ENCODE measurements at places on chromosomes 12 and 14.

- DNase-seq, result no peak
These were observed 24.4 kb downstream of the PRORP start for GRCh38 chr14:35146711-35147149.

- DNase-seq, result no peak
These were observed 380.0 kb upstream of the USP15 start for GRCh38 chr12:61880186-61880585.

DNA sequence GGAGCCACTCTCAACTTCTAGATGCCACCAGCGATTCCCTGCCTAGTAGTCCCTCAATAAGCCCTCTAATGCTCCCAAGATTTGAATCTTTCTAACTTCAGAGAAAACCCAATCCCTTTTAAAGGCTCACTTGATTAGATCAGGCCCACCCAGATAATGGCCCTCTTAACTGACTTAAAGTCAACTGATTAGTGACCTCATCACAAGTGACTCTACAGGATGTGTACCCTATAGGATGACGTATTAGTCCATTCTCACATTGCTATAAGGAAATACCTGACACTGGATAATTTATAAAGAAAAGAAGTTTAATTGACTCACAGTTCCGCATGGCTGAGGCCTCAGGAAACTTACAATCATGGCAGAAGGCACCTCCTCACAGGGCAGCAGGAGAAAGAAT is 49.1 kb downstream of the ANKS1B start:
- no peak for DNase-seq

- DNase-seq, result no peak
These were observed 15.5 kb downstream of the TUNAR start for GRCh38 chr14:95892142-95892541.

DNA sequence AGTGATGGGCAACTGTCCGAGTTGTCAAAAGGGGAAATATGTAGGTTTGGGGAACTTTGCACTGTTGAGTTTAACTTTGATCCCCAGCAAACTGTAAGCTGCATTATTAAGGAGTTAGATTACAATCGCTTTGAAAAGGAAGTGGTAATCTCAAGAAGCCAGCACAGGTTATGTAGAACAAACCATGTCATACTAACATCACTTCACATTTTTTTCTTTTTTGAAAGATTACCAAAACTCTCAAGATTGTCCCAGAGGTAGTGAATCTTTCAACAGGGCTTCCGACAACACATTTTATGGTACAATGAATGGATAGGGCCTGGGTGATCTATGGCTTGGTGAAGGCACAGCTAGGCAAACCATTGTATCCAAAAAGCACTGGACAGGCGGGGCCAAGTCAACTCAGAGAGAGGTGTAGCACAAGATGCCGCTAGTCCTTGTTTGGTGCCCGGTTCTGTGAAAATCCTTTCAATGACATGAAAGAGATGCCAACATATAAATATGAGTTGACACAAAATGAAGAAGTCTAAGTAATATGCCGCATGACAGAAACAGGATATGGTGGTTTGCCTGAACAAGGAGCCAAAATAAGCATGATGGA is 24.3 kb upstream of the PARP11 start:
- DNase-seq, result no peak

GRCh38 chr12:124713436-124714082 is 146.1 kb upstream of the NCOR2 start:
- DNase-seq, result peak; percentile 45

DNA sequence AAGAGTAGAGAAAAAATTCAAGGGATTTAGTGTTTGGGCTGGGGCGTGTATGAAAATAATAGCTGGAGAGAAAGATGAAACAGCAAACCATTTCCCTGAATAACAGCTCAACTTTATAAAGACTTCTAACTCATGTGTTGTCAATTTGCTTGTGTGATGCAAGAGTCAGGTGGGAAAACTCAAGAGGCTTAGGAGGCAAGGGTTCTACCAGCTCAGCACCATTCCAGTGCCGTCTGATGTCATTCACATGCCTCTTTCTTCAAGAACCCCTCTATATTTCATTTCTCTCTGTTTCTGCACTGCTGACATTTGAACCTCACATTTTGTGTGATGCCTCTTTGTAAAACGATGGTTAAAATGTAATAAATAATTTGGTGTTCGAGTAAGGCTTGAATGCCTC is 192.2 kb downstream of the PRKD1 start:
- DNase-seq, result no peak

GRCh38 chr12:99097171-99097570 is 452.1 kb downstream of the APAF1 start:
- no peak for DNase-seq

DNA sequence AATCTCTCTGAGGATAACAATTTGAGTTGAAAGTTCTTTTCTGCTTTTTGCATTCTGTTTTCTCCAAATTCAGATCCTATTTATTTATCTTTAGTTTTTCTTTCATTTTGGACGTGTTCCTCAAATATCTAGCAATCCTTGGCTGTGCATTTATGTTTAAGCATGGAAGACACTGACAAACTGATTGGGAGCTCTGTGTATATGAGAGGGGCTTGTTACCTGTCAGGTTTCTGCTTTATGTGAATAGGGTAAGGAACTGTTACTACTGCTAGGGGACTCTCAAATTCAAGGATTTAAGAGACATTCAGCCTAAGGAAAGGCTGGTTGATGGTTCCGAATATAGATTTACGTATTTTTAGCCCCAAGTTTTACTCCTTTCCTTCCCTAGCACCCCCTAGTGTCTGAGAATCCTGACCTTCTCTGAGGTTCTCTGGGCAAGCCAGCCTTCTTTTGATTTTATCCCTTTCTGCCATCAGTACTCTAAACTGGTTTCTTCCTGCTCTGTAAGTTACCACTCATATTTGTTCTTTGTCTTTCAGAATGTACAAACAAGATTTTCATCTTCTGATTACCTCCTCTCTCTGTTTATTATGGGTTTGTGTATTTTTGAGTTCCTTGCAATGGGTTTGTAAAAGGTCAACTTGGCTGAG is 30.5 kb downstream of the YLPM1 start:
- DNase-seq, result no peak

- no peak for DNase-seq
These were observed 333.7 kb downstream of the RAD51B start for GRCh38 chr14:68153275-68153674.

- no peak for DNase-seq
These were observed 15.4 kb upstream of the AP4S1 start for GRCh38 chr14:31009836-31010574.

- DNase-seq, result no peak
These were observed 12.1 kb upstream of the LRTM2 start for GRCh38 chr12:1808036-1808797.

- peak; percentile 17 for DNase-seq
These were observed 536 bp downstream of the VPS29 start for GRCh38 chr12:110501399-110501751.

DNA sequence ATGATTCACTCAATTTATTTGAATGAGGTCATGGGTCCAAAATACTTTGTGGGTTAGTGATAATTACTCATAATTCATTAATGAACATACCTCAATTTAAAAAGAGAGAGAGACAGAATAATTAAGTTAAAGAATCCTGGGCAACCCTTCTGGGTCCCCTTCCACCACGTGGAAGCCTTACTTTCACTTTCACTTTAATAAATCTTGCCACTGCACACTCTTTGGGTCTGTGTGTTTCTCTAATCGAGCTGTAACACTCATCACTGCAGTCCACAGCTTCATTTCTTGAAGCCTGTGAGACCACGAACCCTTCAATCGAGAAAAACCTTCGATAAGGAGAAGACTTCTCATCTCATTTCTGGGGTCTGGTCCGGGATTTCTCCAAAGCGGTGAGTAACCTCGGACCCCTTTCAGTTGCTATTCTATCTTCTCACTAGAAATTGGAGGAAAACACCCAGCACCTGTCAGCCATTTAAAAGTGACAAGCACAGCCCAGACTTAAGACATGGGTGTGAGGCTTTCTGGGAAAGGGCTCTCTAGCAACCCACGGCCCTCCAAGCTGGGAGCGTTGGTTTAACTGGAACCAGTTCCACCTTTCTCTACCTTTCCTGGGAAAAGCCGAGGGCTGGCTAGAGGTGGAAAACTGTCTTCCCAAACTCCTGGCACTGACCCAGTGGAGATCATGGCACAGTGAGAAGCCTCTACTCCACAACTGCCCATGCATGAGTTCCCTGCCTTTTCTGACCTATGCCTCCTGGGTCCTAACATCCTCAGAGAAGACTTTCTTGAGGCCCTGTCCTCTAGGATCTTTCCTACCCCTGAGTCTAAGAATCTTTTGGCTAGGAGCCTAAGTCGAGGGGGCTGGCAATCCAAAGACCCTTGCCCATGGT is 148.8 kb upstream of the ATF7IP start:
- no peak for DNase-seq

DNA sequence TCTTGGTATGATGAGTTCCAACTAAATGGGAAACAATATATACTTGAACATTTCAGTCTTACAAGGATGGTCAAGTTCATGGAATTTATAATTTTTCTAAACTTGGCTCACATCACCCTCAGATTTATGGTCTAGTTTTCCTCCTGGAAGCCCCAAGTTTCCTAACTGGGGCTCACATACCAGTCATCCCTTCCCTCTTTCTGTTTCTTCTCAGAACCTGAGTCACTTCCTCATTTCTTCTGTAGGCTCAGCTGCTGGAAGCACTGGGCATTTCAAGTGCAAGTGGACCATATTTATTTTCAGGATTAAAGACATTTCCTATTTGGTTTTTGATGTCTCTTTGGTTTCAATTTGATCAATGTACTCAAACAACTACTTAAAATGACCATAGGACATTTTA is 55.4 kb downstream of the GRIP1 start:
- no peak for DNase-seq

DNA sequence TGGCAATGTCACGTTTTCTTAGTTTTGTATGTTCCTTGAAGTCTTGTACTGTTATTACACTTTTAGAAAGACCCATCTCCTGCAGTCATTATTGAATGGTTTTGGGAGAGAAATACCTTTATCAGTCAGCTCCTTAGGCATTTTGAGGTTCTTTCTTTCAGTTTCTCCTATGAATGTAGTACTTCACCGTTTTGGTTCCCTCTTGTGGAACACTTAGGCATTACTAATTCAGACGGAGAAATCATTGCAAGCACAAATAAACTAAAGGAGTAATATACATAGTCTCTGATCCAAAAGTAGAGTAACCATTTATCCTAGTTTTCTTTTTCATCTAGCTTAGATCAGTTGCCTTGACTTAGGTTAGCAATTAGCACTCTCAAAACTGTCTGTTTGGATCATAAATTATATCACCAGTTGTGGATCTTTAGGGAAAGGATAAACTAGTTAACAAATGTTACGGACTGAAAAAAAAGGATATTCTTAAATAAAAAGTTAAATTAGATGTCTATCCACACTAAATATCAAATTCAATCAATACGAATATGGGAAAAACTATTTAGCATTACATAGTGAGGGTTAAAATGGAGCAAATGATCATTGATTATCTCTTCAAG is 1538.3 kb upstream of the SEL1L start:
- no peak for DNase-seq

DNA sequence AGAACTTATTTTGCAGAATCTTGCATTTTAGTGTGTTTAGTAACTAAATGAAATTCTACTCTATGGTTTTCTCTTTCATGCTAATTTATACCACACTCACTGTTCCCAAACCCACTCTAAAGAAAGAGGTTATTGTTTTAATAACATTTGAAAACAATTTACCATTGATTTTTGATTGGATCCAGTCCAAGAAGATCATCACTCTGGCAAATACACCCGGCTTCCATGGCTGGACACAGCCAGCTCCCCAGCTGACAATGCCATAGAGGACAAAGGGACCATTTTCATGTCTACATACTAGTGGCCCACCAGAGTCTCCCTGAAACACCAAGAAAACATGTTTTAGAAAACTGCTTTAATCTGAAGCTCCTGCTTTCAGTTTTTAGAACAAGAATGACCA is 42.4 kb downstream of the OVCH1 start:
- DNase-seq, result no peak

- no peak for DNase-seq
These were observed 15.5 kb downstream of the RXYLT1 start for GRCh38 chr12:63795032-63795687.

GRCh38 chr14:94701861-94702370 is 68.0 kb downstream of the GSC start:
- DNase-seq, result no peak

GRCh38 chr14:75429562-75429961 is 1.7 kb downstream of the JDP2 start:
- no peak for DNase-seq

DNA sequence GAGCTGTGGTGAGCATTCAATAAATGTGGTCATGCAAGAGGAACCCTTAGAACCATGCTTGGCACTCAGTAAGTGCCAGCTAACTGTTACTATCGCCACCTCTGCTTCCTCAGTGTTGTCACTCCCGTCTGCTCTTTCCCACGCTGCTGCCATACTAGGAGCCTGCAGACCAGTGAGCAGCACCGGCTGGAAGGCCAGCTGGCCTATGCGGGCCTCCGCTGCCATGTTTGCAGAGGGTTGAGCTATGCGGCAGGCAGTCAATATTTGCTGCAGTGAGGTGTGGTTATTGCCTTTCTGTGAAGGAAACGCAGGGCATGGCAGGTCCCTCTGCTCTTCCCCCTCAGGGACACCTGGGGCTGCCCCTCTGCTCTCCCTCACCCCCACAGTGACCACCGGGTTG is 13.0 kb downstream of the KMT5A start:
- DNase-seq, result no peak

DNA sequence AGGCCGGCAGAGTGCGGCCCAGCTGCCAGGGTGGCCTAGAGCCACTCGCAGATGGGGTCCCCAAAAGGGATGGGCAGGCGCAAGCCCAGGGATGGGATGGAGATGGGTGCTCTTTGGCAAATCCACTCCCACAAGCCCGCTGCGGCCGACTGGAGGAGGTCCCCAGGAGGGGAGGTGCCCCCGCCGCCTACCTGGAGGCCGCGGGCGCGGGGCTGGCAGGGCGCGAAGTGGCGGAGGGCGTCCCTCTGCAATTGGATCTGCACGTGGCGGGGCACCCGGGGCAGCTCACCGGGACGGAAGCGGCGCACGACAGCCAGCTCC is 730 bp downstream of the PPP1R3E start:
- no peak for DNase-seq

DNA sequence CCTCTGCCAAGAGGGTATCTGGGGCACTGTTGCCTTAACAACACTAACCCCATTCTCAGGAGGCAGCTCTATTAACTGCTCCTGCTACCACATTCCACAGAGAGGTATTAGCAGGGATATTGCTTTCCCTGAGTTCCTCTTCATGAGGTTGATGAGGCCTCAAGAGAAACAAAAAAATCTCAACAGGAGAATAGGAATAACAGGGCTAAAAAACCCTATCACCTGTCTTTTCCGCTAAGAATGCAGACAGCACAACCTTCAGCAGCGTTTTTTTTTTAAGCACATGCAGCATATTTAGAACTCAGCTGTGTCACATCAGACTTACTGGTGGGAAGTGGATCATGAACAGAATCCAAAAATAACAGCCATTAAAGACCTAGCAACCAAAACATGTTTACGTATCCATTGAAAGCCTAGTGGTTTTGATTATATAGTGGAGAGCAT is 29.2 kb downstream of the ATF7 start:
- no peak for DNase-seq

- DNase-seq, result no peak
These were observed 11.3 kb upstream of the C12orf76 start for GRCh38 chr12:110059651-110060000.

- no peak for DNase-seq
These were observed 297.5 kb upstream of the SOX5 start for GRCh38 chr12:24246934-24247333.

- DNase-seq, result no peak
These were observed 7.1 kb upstream of the ASB8 start for GRCh38 chr12:48164451-48164850.

Data from stimulated activated CD4-positive, alpha-beta T cell treated with anti-CD3 and anti-CD28 coated beads, Interleukin-4, amount 100 ng/mL, for 1 hour (primary cell).